Adrenal gland (tissue), 19 donors: ENCODE measurements at places on chromosomes 12 and 14. TPM values are rescaled to one million over a fixed set of nuclear protein-coding genes. Genes with fewer than 3 reads are reported as not detected.

The DBX2 gene
- total RNA-seq = not detected

DNA sequence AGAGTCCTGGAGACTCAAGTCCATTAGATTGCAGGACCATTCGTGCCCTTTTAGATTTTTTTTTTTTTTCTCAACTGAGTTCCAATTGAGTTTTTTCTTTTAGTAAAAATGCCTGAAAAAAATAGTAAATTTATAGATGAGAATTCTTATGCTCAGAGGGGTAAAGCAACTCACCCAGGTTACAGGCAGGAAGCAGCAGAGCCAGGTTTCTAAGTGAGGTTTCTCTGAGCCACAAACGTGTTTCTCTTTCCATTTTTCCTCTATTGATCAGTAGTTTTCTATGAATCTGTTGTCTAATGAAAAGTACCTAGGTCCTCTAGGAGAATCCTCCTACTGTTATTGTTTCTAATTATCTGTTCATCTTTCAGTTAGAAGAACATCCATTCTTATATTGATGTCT, 66.4 kb upstream of the C12orf71 start:
- H3K27me3 ChIP-seq = no peaks in the 10 kb centered on the region
- no peak for DNase-seq
- no peak overlapping the region for H3K27ac ChIP-seq
- H3K4me3 ChIP-seq = no peak overlapping the region
- no peaks in the 10 kb centered on the region for H3K36me3 ChIP-seq
- H3K4me1 ChIP-seq = no peaks in the 10 kb centered on the region

- no peak overlapping the region for H3K4me3 ChIP-seq
- no peak for DNase-seq
- H3K27me3 ChIP-seq = no peaks in the 10 kb centered on the region
- H3K4me1 ChIP-seq = no peaks in the 10 kb centered on the region
- no peak overlapping the region for H3K27ac ChIP-seq
- no peaks in the 10 kb centered on the region for H3K36me3 ChIP-seq
Measured at GRCh38 chr12:20006871-20007730, 361.2 kb upstream of the PDE3A start.

- H3K27me3 ChIP-seq = no peaks in the 10 kb centered on the region
- H3K4me3 ChIP-seq = no peak overlapping the region
- no peaks in the 10 kb centered on the region for H3K4me1 ChIP-seq
Measured at GRCh38 chr12:113103756-113104450, 31.7 kb downstream of the RASAL1 start.
